A172 (cell line): ENCODE measurements at places on chromosomes 6 and 20.

GRCh38 chr6:150072201-150072600, 3.3 kb upstream of the ULBP3 start:
- DNase-seq: peak; percentile 88

DNA sequence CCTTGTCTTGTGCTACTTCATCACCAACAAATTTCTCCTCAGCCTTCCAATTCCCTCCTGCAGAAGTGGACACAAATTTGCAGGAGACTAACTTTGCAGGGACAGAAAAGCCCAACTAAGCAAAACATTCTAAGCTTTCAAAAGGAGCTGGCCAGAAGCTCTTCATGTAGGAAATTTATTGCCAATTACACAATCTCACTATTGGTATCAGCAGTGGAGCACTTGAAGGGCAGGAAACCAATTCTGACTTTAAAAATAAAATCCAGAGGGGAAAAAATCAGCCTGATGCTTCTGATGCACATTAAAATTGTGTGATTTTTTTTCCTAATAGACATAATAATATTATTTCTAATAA, 193.3 kb downstream of the LY86 start:
- DNase-seq: no peak

- no peak for DNase-seq
Measured at GRCh38 chr20:58498470-58499068, 16.6 kb downstream of the APCDD1L start.

- DNase-seq: no peak
Measured at GRCh38 chr6:113094779-113095178, 747.6 kb downstream of the RFPL4B start.

DNA sequence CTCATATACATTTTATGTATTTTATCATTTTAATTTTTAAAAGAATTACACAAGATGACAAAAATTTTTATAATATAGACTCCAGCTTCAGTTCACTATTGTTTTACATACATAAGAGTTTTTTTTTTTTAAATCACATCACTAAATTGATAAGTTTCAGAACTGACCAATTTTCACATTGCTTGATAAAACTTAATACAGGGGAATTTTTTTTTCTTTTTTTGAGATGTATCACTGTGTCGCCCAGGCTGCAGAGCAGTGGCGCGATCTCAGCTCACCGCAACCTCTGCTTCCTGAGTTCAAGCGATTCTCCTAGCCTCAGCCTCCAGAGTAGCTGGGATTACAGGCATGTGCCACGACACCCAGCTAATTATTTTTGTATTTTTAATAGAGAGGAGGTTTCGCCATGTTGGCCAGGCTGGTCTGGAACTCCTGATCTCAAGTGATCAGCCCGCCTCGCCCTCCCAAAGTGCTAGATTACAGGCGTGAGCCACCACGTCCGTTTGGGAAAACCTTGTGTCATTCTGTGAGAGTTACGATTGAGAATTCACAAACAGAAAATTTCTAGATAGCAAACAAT, 36.6 kb upstream of the BTN3A2 start:
- DNase-seq: peak; percentile 21

DNA sequence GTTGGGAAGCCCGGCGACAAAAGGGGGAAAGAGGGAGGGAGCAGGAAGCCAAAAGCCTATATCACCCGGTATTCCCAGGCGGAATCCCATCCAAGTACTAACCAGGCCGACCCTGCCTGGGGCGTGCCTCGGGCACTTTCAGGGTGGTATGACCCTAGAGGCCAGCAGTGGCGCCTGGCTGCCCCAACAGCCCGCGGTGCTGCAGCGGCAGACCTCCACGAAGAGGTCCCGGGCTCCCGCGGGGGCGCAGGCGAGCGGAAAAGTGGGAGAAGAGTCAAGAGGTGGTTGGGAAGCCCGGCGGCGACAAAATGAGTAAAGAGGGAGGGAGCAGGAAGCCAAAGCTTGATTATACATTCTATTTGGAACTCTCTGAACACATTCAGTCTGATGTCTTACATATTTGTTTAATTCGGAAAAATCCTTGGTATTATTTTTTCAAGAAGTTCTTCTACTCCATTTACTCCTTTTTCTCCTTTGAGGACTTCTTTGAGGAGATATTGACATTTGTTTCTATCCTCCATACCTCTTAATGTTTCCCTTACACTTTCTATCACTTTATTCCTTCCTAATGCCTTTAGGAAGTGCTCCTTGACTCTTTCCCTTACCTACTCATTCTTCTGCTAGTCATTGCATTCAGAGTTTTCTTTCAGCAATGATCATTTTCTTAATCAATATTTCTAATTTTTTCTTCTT, 11.5 kb downstream of the TREML4 start:
- no peak for DNase-seq

DNA sequence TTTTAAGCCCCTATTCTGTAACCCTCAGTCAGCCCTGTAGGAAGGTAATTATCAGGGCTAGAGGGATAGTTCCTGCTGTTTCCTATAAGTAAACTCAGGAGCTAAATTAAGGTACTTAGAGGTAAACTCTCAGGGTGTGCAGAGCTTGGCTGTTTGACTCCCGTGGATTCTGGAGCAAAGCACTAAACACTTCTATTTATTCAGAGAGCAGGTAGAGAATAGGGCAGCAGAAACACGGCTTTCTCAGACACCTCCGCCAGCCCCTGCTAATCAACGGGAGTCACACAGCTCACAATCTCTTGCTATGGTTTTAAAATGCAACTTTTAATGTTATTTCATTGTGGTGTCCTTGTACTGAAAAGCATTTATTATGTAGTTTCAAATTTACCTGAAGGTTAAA, 21.8 kb downstream of the PRKN start:
- no peak for DNase-seq

DNA sequence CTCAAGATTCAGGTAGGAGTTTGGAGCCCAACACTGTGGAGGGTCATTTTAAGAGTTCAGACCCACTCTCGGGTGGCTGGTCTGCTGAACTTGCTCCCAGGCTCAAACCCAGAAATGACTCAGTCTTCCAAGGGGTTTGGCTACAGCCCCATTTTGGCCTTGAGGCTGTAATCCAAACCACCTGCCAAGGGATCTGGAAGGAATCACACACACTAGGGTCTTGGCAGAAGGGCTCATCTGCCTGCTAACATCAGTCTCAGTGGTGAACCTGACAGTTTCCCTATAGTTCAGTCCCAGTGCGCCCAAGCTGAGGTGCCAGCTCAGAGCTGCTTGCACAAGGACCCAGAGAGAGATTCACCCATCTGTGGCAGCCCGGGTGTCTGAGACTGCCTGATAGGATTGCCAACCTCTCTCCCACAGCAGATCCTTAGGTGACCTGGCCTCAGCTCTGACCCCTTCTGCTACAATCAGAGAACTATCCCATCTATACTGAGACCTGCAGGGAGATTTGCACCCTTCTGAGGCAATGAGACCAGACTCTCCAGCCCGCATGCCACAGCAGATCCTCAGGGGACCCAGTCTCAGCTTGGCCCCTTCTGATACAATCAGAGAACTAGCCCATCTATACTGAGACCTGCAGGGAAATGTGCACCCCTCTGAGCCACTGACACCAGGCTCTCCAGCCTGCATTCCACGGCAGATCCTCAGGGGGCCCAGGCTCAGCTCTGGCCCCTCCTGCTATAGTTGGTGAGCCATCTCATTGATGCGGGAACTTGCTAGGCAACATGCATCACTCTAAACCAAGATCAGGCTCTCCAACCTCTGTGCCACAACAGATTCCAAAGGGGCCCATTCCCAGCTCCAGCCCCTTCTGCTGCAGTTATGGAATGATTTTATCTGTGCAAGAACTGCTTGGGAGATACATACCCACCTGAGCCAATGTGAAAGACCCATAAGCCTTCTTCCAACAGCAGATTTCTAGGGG, 48.2 kb downstream of the THBS2 start:
- DNase-seq: no peak

DNA sequence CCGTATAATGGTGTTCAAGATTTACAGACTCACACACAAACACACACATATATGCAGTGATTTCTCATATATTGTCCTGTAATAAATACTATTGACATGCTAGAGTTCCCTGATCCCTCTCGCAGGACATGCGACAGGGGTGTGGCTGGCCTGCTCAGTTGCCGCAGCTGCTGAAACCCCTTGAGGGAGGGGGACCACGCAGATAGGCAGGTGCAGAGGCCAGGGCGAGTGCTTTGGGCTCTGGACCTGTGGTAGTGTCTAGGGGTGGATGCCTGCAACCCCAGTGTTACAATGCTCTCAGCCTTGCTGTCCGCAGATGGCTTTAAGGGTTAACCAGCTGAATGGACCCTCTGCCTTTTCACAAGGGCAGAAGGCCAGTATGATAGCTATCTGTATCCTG, 706.2 kb downstream of the EYS start:
- DNase-seq: no peak

DNA sequence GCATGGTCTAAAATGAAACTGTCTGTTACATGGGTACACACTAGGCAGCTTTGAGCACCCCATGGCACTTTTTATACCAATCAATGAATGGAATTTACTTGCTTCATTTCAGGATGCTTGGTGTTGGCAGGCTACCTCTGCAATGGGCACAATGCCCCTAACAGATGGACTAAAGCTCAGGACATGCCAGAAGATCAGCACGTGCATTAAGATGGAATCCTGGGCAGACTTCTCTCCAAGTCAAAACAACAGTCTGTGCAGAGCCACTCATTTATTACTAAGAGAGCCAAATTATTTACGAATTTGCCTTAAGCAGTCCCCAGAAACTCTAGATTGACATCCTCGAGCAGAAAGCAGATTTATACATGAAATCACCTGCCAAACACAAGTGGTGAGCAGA, 55.8 kb upstream of the SCML4 start:
- no peak for DNase-seq

DNA sequence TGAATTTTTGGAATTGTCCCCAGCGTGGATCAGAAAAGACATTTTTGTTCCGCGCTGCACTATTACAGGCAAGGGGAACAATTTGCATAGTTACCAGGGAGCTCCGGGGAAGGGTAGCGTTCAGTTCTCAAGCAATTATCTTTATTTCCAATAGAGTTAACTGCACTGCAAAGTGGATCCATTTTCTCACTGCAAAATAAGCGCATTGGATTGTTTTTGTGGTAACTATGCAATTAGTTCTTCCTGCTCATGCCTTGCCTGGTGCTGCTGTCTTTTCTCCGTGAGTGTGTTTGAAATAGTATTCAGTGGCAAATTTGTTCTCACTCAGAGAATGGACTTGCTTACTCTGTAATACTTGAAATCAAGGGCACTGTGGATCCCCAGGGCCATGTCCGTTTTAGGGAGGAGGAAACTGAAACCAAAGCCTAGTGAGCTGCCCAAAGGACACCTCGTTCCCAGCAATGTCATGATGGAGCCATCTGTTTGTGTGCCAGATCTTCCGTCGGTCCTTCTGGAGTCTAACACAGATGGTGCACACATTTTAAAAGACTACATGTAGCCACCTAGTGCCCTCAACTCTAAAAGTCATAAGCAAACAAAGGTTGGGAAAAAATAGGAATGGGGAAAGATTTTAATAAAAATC, 7.4 kb upstream of the PCK1 start:
- no peak for DNase-seq

- no peak for DNase-seq
Measured at GRCh38 chr6:47455533-47456209, 21.9 kb upstream of the CD2AP start.

- no peak for DNase-seq
Measured at GRCh38 chr6:3323148-3323547, 64.4 kb downstream of the PSMG4 start.

DNA sequence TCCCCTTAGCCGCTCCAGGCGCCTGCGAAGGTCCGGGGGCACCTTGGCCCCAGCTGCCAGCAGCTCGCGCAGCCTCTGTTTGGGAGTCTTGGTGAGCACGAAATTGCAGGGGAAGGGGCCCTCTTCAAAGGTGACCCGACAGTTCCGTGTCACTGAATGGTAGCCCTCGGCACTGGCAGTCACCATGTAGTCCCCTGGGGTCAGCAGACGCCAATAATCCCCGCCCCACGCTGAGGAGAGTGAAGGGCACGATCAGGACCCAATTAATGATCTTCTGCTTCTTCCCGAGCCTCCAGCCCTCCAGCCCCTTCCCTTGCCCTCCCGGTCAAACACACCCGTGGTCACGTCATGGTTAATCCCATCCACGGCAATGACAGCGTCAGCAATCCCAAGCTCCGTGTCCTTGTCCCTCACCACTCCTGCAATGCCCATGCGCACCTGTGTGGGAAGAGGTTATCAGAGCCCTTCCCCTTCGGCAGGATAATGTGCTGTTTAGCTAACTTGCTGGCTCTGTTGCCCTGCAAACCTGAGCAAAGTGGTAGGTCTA, 6.2 kb downstream of the CPXM1 start:
- DNase-seq: no peak

GRCh38 chr20:59157961-59158541, 5.6 kb upstream of the ZNF831 start:
- DNase-seq: no peak

DNA sequence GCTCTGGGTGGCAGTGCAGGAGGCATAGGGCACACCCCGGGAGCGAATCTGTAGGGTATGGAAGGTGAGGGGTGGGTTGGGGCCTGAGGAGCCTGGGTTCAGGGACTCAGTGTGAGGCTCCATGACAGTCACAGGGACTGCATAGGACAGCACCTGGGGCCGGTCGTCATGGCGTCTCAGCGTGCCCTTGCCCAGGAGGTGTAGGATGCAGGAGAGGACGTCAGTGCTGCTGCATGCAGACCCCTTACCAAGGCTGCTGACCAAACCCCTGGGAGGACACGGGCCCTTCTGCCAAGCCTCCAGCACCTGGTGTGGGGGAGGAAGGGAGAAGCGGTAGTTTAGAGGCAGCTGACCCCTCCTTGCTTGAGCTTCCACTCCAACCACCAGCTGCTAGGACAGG, 15.9 kb downstream of the CUL7 start:
- DNase-seq: no peak

- no peak for DNase-seq
Measured at GRCh38 chr6:66814156-66814555, 1107.1 kb upstream of the EYS start.

GRCh38 chr6:163857421-163857820, 442.9 kb downstream of the QKI start:
- no peak for DNase-seq
